ENCODE measurements at places on chromosomes 2 and 18.

DNA sequence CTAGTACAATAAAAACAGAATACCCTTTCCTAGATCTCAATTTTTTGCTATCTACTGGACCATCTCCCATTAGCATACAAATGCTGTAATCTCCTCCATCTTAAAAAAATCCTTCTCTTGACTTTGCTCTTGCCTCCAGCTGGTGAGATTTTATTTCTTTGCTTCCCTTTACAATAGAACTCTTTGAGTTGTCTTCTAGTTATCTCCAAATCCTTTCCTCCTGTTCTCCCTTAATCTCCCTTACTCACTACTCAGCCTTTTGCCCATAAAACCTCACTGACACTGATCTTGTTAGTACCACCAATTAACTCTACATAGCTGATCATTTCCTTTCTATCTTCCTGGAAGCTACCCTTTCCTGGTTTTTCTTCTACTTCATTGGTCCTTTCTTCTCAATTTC, 63.5 kb upstream of the FRZB start:
- DNase-seq: no peak

DNA sequence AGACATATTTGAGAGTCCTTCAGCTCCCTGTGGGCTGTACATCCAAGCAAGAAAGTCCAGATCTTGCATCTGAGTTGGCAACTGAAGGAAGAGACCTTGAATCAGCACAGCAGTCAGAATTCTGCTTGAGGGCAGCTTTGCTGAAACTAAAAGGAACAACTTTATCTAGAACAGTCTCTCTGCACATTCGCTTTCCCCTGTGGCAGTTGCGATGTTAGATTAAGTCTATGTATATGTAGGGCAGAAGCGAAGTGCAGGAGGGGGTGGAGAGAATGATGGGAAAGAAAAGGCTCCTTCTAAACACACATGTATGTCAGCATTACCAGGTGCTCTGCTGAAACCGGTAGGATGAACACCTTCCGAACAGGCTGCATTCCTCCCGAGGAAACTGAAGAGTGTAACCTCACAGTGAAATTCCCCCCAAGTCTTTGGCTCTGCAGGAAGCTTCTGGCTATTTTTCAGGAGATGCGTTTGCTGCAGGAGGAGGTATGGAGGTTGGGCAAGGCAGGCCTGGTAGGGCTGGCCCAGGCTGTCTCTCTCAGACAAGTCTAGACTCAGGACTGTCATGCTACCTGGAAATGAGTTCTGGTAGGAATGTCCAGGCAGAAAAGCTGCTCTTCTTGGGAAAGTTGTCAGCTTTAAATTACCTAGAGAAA, 70.0 kb upstream of the ATL2 start:
- no peak for DNase-seq

GRCh38 chr2:105521176-105521575, 122.3 kb upstream of the FHL2 start:
- no peak for DNase-seq

- DNase-seq: peak; percentile 84
These were observed 17.8 kb upstream of the CD8A start for GRCh38 chr2:86808315-86809161.

- no peak for DNase-seq
These were observed 28.4 kb downstream of the MEIS1 start for GRCh38 chr2:66463206-66463755.

DNA sequence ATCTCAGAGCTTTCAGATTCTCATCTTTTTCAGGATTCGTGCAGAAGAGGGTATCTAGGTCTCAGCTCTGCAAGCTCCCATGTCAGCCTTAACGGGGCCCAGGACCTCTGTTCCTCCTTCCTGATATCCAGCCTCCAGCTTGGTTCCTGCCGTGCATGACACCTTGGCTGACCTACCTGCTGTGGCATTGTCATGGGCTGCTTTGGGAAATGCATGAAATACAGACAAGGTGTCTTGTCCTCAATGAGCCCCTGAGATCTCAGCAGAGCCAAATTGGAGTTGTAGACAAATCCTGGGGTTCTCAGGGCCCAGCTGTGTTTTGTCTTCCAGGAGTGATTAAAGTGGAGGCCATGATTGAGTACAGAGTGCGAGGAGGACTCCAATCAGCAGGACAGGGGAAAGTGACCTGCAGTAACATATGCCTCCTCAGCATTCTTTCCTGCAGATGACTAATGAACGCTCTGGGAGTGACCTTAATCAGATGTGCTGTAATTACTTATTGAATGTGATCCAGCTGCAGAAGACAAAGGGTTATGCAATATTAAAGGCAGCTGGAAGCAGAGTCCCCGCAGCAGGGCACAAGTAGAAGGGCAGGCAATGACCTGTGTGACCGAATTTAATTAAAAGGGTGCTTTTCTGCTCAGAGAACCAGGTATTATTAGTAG, 141.1 kb downstream of the CCBE1 start:
- no peak for DNase-seq

All from activated effector memory CD4-positive, alpha-beta T cell treated with Interleukin-2 at 50 U/mL for 16 hours (primary cell).